ENCODE measurements at places on chromosomes 1 and 21.

DNA sequence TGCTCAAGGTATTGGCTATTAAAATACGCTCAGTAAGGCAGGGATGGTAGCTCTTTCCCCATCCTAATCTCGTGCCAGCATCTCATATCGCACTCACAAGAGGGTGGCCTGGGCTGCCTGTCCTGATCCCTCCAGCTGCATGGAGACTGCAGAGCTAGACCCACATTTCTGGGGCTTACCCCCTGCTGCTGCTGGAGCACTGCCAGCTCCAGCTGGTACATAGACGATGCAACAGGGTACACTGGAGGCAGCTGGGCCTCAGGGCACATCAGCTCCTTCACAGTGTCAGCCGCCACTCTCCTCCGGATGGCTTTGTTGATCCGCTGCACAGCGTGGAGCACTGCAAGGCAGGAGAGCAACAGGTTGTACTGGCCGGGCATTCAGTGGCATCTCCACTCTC lies 16.0 kb downstream of the IQGAP3 start:
- DNase-seq: no peak

DNA sequence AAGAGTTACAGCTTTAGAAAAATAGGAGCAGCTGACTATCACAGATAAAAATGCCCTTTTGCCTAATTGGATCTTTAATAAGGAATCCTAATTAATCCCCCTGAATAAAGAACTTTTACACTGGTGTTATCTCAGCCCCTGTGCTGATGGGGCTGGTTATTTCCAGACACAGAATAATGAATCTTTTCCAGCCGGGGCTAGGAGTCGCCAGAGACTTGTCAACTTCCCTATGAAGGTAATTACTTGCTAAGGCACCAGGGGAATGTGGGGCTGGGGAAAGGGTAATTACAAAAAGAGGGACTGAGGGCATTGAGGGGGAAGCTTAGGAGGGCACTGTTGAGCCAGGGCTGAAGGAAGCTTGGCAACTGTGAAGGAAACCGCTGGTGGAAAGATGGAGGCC lies 34.5 kb downstream of the HMGB4 start:
- DNase-seq: no peak

- no peak for DNase-seq
Observed at GRCh38 chr1:111217183-111217910, 10.2 kb upstream of the CHI3L2 start.

DNA sequence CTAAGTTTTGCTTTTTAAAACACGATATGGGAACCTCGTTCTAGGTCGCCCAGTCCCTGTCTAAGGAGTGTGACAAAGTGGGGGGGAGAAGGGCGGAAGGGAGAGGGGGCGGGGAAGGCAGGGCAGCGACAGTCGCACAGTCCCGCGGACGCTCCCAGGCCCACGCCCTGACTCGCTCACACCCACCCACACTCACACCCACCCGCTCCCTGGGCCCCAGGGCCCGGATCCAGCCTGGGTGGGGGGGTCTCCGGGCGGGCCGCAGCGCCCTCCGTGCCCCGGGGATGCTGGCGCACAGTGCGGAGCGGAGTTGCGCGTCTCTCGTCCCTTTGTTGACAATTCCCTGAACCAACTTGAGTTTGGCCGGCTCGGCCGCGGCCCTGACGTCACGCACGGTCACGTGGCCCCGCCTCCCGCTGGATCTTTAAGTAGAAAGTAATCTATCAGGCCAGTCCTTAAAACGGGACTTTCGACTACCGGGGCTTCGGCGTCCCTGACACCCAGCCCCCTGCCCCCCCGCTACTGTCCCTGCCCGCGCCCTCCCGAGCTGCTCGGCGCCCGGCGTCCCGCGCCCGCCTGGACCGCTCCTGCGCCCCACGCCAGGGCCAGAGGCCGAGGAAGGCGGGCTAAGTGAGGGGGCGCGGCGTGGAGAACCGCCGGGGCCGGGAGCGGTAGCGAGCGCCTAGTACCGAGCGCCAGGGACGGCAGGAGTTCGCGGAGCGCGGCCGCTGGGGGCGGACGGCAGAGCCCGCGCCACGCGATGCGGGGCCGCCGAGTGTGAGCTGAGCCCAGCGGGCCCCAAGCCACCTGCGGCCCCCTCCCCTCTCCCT lies at the start of gene FOXD3:
FOXD3 (plus strand) TSS at position 454 of the 830 bp plus-strand sequence. CDS start 492 bp downstream, outside the sequence.
- DNase-seq: peak; percentile 72

DNA sequence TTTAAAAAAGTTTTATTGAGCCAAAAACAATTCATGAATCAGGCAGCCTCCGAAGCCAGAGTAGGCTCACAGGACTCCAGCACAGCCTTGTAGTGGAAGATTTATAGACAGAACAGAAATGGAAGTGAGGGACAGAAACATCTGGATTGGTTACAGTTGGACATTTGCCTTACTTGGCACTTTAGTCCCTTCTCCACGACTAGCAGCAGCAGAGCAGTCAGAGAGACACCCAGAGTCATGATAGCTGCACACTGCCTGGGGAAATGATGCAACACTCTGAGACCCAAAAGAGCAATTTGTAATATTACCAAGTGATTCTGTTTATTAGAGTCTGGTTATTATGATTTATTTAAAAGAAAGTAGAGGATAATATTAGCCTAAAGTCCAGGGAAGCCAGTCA lies 72.2 kb upstream of the KRTAP11-1 start:
- no peak for DNase-seq

DNA sequence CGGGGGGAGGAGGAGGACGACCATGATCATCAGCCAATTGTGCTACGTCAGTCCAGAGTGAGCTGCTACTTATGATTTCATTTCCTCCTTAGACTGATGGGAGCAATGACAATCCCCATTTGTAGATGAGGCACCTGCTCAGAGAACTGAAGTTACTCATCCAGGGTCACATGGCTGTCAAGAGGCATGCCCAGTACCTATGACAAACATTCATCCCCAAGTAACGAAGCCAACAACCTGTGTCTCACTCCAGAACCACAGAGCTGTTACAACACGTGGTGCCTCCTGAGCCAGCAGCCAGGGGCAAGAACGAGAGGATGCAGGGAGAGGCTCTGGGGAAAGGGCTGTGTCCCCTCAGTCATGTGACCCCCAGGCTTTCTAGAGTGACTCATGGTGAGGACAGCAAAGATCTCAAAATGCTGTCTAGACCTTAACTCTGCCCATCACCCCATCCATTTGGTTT lies 93.6 kb downstream of the SIM2 start:
- no peak for DNase-seq

DNA sequence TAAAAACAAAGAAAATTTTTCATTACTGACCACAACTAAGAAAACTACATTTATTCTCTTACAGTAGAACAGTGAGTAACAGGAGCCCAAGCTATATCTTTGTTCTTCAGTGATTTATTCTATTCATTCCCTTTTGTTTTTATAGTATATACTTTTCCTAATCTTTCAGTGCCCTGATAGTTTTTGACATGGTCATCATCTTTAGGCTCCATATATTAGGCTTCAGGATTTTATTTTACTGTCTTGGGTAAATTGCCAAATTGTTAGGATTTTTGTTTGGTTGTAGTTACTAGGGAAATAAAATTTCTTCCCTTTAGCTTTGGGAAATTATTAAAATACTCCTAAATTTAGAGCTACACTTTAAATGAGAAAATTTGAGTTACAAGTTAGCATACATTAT lies 10.3 kb downstream of the FBXO28 start:
- no peak for DNase-seq

GRCh38 chr1:14339288-14339687 lies 259.2 kb upstream of the KAZN start:
- no peak for DNase-seq

DNA sequence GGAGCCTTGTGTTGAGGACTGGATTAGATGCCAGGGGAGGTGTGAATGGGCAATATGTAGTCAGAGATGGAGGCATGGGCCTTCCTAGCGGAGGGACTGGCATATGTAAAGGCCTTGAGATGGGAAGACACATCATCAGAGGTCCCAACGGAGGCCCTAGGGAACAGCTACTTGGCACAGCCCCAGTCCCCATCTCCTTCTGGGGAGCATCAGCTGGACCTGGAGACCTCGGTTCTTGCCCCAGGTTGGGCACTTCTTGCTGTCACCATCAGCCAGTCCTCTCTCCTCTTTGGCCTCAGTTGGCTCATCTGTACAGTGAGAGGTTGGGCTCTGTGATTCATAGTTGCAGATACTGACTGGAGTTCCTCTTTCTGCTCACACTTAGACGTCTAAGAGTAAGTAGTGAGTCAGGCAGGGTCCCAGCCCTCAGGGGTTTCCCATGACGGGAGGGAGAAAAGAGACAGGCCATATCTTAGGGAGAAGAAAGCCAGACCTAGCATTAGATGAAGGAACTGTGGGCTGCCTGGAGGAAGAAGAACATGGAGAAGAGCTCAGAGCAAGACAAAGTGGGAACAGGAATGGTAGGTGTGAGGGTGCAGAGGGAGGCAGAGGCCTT lies 3.4 kb upstream of the MARCKSL1 start:
- peak; percentile 73 for DNase-seq

DNA sequence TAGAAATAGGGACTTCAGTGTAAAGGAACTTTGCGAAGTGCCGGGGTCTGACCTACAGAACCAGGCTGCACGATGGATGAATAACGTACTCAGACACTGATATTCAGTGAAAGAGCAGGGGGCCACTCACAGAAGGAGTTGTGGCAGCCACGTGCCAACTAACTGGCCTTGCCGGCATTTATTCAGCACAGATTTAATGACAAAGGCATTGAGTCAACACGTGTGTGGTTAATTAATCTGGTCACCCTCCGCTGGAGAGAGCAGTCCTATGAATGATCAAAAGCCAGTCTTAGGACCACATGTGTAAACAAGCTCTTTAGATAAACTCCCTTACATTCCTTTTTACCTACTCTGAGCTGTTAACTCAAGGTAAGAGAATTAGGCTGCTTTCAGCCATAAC lies 6.2 kb upstream of the B3GALT2 start:
- no peak for DNase-seq

- DNase-seq: no peak
Observed at GRCh38 chr1:14848625-14849024, 250.1 kb downstream of the KAZN start.

GRCh38 chr1:55196433-55197035 lies 18.6 kb downstream of the USP24 start:
- no peak for DNase-seq

- peak; percentile 75 for DNase-seq
Observed at GRCh38 chr1:28926629-28927265, 12.4 kb downstream of the EPB41 start.

GRCh38 chr1:109316506-109316905 lies 9.7 kb upstream of the MYBPHL start:
- DNase-seq: no peak

DNA sequence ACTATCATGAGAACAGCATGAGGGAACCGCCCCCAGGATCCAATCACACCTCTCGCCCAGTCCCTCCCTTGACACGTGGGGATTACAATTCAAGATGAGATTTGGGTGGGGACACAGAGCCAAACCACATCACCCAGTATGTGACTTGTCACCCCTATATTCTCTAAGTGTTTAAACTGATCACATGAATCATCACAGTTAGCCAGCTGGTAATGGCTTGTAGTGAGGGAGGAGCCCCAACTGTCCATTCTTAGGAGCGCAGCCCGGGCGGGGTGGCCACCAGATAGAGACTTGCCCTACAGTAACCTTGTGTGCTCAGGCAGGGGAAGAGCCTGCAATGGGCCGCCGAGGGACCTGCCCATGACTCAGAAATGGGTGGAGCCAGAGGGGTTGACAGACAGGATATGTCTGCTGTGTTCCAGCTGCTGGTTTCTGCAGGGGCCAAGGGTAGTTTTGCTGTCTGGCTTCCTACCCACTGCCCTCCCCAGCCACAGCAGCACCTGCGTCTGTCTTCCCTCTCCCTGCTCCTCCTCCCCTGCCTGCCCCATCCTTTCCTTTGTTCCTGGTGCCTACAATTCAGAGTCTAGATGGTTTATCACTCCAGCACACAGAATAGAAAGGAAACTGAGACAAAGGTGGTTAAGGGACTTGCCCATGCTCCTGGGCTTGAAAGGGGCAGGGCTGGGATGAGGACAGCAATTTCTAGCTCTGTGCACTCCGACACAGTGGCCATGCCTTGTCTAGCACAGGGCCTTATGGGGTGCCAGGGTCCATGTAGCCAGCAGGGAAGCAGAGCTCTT lies 9.2 kb downstream of the ABCG1 start:
- DNase-seq: peak; percentile 90

GRCh38 chr21:42120101-42120902 lies 49.2 kb downstream of the UMODL1 start:
- DNase-seq: no peak

- DNase-seq: peak; percentile 74
Observed at GRCh38 chr1:7680207-7680954, 90.7 kb upstream of the VAMP3 start.

DNA sequence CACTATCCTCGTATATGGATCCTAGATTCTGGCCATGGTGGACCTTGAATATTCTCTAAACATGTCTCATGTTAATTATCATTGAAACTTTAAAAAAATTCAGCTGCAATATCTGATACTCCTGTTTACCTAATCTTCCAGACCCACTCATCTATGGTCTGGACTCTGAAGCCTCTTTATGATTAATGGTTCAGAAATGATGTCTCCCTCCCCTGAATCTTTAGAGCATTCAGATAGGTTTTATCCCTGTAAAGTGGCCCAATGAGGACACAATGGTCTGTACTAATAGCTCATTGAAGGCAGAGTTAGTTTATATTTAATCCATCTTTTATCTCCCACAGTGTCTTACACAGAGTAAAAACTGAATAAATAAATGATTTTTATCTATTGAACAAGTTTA lies 53.0 kb upstream of the DUSP10 start:
- DNase-seq: no peak

GRCh38 chr1:36366091-36366661 lies 19.5 kb downstream of the STK40 start:
- DNase-seq: no peak

DNA sequence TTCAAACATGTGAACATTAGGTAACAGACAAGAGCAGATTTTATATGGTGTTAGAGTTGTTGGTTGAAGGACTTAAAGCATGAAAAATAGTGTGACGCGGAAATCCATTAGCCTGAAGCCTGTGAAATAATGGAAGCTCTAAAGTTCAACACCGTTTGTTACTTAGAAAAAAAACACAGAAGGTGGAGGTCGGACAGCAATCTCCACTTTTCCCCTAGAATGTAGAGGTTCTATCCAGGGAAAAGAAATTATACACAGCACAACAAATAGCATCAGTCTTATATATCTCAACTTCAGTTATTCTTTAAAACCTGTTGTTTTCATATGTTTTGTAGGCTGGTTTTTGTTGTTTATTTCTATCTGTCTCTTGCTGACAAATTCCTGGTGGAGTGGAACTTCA lies 1.9 kb downstream of the RCAN3 start:
- DNase-seq: no peak

DNA sequence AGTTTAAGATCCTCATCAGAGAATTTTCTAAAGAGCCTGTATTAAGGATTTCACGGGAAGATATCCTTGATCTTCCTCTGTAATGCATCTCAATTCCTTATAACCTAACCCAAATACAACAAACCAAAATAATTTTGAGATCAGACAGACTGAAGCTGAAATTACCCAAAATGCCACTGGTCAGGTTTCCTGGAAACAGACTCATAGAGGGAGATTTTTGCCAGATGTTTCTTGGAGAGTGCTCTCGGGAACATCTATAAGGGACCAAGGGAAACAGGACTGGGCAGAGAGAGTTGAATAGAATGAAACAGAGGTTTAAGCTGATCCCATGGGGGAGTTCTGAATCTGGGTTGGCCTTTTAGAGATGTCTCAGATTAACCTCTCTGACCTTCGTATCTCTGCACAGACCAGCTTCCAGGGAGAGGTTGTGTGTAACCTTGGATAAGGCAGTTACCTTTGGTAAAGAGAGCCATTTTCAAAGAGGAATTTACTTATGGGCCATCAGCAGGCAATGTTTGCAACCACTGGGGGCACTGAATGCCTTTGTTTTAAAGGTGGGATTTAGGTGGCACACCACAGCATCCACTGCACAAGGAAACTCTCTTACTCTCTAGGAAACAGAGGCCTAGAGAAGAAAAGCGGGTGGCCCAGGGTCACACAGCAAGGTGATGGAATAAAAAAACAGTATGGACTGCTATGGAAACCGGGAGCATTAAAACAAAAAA lies 130.8 kb upstream of the SGIP1 start:
- DNase-seq: no peak
